ENCODE measurements at places on chromosomes 6 and 20.

DNA sequence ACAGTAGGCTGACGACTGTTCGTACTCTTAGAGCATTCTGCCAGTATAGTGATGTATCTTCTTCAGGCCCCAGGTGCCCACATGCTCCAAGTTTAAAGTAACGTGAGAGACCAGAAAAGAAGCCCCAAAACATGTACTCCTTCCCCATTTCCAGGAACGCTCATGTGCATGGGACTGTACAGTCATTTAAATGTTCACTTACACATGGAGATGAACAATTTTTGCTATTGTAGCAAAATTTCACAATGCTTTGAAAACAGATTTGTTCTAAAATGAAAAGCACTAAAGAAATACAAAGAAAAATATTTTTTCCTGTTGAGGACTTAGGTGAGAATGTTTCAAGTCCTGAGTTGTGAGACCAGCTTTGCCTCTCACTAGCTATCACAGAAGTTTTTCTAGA lies 269.3 kb upstream of the PRDM1 start:
- no peak for DNase-seq

DNA sequence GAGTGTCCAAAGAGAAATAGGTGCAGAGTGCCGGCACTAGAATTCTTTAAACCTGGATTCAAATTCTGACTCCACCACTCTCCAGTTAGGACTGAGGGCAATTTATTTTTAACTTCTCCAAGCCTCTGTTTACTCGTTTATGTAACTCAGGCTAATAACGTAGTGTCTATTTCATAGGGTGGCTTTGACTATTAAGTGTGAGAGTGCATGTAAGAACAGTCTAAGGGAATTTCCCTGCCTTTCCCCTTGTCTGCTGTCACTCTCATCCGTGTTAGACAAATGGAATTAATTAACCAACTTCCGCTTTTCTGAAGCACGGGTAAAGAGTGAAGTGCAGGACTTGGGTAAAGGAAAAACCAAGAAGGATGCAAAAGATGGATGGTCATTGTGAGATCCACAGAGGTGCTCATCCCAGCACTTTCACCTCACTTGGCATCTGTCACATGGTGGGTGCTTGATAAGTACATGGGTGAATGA lies 4.1 kb upstream of the ZKSCAN8 start:
- DNase-seq: no peak

DNA sequence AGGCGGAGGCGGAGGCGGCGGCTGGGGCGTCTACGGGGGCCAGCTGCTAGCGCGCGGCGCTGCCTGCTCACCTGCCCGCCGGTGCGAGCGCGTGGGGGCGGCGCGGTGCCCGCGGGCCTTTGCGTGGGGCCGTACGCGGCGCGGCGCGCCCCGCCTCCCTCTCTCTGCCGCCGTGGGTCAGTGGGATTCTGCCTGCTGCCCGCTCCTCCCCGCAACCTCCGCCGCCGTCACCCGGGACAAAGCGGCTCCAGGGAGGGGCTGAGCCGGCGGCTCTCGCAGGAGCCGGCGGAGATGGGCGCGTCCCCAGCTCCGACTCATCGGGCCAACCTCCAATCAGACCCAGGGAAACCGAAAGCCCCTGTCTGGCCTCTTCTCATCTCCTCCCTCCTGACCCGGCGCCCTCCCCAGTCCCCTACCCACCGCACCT lies at the start of gene RCAN2:
Gene RCAN2, minus strand, starts transcription at position 249 of the 427 bp plus-strand sequence.
- peak; percentile 65 for DNase-seq

DNA sequence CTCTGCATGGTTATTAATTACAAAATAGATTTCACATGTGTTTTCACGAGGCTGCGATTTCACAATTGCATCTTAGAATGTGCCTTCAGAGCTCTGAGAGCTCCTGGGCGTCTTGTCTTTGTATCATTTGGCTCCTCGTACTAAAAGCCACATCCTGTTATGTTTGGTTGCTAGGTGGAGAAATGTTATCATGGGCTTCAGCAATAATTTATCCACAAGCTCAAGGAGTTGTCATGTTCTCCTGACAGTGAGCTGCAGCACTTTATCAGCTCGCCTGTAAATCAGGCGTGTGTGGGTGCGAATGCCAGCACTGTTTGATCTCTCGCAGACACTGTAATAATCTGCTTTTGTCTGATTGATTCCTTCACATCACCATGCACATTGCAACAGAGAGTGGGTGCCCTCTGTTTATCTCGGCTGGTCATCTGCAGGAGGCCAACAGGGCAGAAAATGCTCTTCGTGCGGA lies 218.6 kb upstream of the ZFP64 start:
- no peak for DNase-seq

- DNase-seq: no peak
Measured at GRCh38 chr6:6683969-6684833, 95.7 kb downstream of the LY86 start.

GRCh38 chr6:154785075-154785474 lies 51.9 kb downstream of the SCAF8 start:
- DNase-seq: no peak

DNA sequence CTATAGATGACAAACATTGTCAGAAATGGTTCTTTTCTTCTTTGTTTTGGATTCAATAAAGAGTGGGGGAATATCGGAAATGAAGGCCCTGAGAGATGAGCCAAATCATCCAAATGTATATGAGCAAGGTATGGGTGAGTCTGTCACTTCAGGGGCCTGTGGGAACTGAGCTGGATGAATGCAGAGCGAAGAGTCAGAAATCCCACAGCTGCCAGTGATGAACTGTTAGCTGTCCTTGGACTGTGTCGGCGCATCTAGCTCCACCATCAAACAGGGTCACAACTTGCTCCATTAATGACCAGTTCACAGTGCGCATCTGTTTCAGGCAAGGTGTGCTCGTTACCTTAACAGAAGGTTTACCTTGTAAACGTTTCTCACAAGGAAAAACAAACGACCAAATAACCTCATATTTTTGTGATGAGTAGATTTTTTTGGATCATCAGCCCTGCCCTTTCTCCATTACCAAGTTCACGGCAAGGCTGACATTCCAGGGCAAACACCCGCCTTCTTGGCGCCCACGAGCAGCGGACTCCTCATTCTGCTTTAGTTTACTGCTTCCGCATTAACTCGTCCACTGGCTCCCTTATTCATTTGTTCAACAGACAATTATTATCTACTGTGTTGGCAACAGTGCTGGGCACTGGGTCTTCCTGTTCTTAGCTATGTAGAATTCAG lies 15.0 kb upstream of the CCN6 start:
- no peak for DNase-seq

DNA sequence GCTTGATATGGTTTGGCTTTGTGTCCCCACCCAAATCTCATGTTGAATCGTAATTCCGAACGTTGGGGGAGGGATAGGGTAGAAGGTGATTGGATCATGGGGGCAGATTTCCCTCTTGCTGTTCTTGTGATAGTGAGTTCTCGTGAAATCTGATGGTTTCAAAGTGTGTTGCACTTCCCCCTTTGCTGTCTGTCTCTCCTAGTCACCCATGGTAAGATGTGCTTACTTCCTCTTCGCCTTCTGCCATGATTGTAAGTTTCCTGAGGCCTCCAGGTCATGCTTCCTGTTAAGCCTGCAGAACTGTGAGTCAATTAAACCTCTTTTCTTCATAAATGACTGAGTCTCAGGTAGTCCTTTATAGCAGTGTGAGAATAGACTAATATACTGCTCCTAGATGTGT lies 19.9 kb downstream of the PFDN4 start:
- no peak for DNase-seq

All from body of pancreas (tissue), 4 donors.